ENCODE measurements at places on chromosomes 2 and 18.

- no peak for DNase-seq
Measured at GRCh38 chr2:108449410-108450130, 564 bp downstream of the GCC2 start.

DNA sequence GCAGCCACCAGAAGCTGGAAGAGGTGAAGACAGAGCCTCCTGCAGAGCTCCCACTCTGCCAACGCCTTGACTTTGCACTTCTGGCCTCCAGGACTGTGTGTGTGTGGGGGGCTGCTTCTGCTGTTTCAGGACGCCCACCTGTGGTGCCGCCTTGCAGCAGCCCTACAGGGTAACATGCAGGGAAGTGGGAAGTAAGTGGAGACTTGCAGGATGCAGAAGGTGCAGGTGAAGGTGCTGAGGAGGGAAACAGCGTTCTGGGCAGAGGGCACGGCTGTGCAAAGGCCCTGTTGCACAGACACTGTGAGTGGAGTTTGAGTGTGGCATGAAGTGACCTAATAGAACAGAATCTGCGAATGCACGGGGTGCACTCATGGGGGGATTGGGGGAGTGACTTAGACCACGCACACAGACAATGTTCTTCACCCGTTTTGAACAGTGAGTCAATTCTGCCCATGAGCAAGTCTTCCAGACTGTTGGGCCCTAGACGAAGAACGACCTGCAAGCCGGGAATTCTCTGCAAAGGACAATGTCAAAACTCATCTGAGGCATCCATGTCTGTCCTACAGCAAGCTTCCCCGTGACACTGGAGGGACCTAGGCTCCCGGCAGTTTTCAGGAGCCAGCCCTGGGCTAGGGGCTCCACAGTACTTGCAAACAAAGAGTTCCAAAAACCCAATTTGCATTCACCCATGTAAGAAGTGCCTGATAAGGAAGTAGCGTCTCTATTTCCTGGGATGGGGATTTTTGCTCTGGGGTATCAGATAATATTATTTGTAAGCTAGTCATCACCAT is 19.0 kb downstream of the MBP start:
- no peak for DNase-seq

GRCh38 chr2:27591745-27592144 is 8.9 kb downstream of the ZNF512 start:
- DNase-seq, result no peak

DNA sequence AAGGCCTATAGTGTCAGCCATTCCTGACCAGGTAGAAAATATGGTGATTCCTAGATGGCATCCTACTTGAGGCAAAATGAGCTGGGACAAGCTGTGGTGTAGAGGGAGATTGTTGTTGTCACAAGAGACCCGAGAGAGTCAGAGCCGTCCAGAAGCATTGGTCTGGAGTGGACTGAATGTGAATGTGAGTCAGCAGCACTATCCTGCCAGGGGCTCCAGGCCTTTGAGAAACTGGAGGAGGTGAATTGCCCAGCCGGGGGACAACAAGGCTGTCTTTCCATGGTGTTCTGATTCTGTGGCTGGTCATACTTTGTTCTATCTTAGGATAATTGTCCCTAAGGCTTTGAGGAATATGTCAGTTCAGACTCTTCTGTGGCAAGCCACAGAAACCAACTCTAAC is 29.4 kb upstream of the EIF2AK3 start:
- no peak for DNase-seq

DNA sequence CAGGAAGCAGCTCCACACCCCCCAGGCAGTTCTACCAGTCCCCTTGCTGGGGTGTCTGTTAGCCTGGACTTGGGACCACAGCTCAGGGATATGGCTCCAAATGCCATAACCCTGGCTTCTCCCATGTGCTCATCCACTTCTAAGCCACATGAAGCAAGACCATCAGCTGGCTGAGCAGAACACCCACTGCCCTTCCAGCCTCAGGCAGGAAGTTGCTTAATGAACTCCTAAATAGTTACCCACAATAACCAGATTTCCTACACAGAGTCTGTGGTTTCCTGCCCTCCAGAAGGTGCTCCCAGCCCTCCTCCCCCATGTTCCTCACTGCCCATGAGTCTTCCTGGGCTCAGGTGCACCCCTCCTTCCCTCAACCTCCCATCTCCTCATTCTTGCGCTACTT is 98.3 kb upstream of the EPC2 start:
- no peak for DNase-seq

Data from stimulated activated CD8-positive, alpha-beta memory T cell treated with anti-CD3 and anti-CD28 coated beads, Interleukin-7, amount 100 ng/mL, for 48 hours (primary cell).